ENCODE measurements at places on chromosomes 5 and 9.

DNA sequence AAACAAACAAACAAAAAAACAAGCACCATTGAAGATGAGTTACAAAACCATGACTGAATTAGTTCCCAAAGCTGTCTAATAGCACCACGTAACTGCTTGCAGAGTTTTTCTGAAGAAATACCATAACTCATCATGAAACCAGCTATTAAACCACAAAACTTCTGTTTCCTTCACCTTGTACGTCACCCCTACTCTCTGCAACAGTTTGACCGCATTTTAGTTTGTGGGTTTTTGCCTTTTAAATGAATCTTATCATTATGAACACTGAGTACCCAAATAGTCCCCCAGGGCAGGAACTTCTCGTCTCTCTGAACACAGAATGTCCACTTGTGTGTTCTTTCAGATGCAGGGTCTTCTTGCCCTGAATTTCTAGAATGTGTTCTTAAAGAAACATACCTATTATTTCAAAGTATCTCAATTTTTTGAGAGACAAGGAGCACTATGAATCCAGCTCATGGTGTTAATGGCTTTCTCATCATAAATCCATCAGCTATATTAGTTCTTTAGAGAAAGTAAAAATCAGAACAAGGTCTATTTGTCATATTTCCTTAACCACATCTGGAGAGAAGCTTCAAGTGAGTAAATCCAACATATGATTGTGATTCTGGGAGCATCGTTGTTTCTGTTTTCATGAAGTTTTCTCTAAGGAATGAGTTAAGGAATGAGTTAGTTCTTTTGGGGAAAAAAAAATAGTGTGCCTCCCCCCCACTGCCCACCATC is 210.6 kb downstream of the AUH start:
- DNase-seq, result no peak

DNA sequence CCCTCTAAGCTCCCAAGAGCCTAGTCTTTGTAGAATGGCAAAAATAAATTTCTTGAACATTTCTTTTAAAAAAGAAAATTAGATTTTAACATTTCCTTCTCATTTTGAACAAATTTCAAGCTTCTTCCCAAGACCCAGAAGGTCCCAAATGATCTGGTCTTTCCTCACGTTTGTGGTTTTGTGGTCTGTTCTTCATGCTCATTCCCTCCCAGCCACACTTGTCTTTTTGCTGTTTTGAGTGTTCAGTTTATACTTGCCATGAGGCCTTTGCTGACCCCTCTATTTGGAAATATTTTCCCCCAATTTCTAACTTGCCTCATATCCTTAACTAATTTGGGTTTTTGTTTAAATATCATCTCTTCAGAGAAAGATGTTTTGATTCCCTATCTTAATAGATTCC is 133.4 kb upstream of the PAPPA start:
- DNase-seq, result no peak

- DNase-seq, result no peak
These were observed 147.1 kb downstream of the ENC1 start for GRCh38 chr5:74493411-74493810.

DNA sequence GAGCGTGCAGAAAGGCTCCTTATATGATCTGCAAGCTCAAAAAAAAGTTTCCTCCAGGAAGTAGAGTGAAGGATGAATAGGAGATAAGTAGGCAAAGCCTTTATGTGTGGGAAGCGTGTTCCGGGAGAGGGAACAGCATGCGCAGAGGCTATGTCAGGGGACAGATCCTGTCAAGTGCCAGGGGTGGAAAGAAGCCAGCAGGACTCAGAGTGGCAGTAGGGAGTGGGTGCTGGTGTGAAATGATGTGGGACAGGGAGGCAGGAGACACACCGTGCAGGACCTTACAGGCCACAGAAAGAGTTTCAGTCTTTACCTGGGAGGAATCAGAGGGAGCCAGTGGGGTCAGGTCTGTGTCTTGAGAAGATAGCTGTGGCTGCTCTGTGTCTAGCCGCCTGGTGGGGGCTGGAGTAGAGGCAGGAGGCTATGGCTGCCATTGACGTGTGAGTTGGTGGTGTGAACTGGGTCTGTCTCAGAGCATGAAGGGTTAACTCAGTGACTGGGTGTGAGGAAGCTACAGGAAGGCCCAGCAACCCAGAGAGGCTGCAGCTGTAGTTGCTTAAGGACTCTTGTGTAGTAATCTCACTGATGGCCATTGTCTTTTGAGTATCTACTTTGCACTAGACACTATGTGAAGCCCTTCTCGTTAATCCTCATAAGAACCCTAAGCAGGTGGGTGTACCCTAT is 71.3 kb downstream of the PPARGC1B start:
- no peak for DNase-seq

DNA sequence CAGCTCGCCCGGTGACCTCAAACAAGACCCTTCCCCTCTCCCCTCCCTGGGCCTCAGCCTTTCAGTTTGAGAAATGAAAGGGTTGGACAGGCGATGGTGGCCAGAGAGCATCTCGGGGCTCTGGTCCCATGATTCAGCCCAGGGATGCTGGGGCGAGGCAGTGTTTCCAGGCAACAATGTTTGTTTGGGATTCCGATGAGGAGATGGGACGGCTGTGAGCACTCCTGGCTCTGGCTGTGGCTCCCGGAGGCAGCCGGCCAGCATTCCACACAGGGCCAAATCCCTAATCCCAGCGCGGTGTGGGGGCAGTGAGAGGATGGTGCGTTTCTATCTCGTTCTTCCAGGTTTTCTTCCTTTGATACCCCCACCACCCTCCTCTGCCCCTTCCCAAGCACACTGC is 66.0 kb downstream of the HMCN2 start:
- DNase-seq, result no peak

DNA sequence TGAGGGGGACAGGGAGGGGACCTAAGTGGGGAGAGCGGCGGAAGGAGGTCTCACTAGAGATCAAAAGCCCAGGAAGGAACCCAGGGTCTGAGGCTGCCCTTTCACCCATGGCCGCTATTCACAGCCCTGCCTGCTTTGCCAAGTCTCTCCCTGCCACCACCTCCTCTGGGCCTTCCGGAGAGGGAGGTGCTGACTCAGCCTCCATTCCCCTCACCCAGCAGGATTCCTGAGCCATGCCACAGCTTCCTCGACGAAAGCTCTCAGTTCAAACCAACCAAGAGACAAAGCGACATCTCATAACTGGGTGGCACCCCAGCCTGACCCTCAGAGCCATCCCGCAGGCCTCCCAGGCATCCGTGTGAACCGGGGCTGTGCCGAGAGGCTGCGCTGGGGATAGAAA is 36.7 kb downstream of the PAX5 start:
- no peak for DNase-seq

- DNase-seq, result no peak
These were observed 183.5 kb downstream of the GNA14 start for GRCh38 chr9:77464661-77465060.

GRCh38 chr9:14304259-14304658 is 9.7 kb downstream of the NFIB start:
- no peak for DNase-seq

DNA sequence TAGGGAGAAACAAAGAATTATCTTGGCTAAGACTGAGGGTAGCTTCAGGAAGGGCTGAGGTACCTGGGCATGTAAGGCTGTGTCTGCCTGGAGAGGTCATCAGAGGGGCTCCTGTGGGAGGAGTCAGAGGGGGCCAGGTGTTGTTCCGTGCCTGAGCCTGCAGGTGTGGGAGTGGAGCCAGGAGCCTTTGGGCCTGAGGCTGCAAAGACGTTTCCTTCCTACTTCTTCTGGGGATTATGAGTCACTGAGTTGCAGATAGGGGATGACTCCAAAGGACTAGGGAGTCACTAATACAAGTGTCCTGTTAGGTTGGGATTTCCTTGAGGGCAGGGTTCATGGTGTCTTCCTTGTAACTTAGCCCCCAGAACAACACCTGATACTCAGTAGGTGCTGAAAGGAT is 391.1 kb downstream of the ARHGEF28 start:
- DNase-seq, result no peak

GRCh38 chr5:60843386-60843935 is 608 bp downstream of the ELOVL7 start:
- no peak for DNase-seq

DNA sequence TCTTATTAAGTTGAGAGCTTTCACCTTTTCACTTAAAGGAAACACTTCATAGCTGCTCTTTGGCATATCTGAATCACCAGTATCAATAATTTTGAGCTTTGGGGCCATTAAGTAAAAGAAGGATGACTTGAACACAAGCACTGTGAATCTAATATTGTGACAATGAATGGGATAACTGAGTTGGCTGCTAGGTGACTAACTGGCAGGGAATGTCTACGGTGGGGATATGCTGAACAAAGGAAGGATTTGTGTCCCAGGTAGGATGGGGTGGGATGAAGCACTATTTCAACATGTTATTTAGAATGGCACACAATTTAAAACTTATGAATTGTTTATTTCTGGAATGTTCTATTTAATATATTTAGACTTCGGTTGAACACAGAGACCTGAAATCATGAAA is 123.6 kb downstream of the TEX10 start:
- no peak for DNase-seq

DNA sequence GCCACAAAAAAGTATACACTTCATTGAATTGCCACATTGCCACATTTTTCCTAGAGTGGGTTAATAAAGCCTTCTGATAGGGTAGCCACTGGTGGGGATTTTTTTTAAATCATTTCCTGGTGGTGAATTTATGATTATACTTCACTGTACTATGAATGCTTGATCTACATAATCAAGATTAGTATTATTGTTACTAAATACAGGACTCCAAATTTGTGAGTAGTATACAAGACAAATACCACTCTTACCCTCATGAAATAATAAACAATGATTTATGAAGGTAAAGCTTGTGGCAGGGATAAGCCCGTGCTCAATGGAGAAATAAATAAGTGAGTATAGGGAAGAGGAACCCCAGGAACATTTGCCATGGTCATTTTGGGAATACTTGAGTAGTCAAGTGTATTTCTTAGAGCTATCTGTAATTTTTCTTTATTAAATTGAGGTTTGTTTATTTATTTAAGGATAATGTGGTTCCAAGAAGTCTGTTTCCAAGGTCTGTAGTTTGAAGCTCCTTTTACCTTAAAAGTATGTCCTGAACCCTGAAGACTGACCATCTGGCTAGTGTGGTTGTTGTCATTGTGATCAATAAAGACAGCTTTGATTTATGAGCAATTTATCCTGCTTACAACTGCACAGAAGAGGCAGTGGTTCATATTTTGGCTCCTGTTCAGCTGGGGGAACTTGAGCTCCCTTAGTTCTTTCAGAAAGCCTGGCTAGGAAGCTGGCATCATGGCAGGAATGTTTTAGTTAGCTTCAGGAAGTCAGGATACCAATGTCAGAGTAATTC is 118.6 kb downstream of the ZSWIM6 start:
- DNase-seq, result no peak

DNA sequence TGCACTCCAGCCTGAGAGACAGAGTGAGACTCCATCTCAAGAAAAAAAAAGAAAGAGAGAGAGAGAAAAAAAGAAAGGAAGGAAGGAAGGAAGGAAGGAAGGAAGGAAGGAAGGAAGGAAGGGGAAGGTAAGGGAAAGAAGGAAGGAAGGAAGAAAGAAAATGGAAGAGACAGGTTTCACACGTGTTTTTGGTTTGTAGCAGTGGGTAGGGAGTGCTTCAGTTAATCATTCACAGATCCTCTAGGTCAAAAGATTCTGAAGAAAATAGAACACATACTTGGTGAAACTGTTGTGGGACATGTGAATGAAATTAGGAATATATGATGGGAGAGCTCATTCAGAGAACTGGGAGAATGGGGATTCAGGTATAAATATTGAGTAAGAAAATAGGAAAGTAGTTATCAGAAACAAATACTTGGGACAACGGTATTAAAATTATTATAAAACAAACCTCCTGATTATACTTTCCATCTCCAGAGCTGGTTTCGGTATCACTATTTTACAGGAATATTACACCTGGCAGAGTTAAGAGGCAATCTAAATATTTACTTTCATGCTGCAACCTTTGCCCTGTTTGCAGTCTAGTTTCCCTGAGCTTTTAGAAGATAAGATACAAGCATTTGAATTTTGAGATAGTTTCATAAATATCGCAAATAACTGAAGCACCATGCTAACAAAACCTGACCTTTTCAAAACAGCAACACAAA is 37.2 kb downstream of the MARVELD2 start:
- no peak for DNase-seq

DNA sequence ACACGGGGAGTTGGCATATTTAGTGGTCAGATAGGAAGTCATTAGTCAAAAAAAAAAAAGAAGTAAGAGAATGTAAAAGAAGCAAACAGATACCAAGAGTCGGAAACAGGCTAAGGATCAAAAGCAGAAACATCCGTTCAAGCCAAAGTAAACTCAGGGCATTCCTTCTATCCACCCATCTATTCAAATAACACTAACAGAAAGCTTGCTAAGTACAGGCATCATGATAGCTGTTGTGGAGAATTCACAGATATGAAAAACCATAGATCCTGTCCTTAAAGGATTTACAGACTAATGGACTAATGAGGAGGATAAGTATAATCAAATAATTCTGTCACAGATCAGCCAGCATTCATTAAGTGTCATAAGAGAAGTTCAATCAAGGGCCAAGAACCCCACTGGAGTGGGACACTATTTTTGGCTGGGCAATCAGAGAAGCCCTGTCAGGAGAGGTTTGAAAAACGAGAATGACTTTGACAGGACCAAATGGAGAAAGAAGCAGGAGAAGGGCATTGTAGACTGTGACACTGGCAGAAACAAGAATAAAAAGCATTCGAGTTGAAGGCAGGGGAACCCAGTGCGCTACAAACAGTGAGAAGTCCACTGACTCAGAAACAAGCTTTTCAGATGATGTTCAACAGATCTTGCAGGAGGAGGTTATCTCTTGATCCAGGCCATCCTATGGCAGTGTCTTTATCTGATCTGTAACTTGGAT is 154.2 kb upstream of the TSLP start:
- no peak for DNase-seq

DNA sequence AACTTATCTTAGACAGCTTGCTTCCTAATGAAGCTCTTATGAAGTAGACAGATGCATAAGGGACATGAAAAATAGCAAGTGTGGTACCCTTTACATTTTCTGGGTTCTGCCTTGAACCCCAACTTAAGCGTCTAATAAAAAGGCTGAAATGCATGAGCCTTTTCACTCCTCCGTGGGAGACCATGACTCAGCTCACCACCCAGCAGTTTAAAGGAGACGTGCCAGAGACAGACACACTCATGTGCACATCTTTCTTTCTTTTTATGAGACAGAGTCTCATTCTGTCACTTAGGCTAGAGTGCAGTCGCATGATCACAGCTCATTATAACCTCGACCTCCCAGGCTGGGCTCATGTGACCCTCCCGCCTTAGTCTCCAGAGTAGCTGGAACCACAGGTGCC is 22.3 kb downstream of the CTXN3 start:
- DNase-seq, result no peak

GRCh38 chr9:22307013-22307711 is 139.5 kb upstream of the DMRTA1 start:
- DNase-seq, result no peak

All from activated CD8-positive, alpha-beta memory T cell treated with anti-CD3 and anti-CD28 coated beads, Interleukin-2, amount 50 U/mL, for 4 hours (primary cell).